ENCODE measurements at places on chromosomes 13 and 19.

GRCh38 chr19:2740314-2740656, 468 bp upstream of the SLC39A3 start:
- DNase-seq: no peak

DNA sequence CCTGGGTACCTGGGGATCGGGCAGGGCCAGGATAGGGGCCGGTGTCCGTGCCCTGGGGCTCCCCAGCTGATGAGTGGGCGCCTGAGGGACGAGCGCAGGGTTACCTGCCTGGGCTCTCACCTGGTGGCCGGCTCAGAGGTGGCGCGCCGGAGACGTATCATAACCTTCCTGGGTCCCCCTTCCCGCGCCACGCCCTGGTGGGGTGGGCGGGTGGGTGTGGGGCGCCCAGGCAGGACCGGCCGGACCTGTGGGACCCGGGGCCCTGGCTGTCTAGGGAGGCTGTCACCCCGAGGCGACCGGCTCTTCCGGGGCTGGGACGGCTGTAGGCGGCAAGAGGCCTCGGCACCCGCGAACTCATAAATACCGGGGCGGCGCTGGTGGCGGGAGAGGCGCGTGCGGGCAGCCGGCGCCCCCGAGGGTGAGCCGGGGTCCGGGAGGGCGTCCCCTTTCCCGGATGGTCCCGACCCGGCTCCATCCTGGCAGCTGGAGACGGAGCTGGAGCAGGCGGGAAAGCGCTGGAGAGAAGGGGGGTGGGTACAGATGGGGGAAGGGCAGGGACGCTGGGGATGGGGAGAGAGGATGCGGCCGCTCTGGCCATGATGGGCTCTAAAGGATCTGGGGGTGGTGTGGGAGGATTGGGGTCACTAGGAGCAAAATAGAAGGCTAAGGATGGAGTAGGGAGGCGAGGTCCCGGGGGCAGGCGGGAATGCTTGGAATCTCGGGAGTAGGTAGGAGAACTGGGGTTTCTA, at the start of gene ACP7:
Gene ACP7 (plus strand): TSS at position 386 of the 749 bp plus-strand sequence. CDS start 902 bp downstream, outside the sequence.
- no peak for DNase-seq

- no peak for DNase-seq
Observed at GRCh38 chr13:105139048-105139379, 1396.4 kb downstream of the EFNB2 start.

DNA sequence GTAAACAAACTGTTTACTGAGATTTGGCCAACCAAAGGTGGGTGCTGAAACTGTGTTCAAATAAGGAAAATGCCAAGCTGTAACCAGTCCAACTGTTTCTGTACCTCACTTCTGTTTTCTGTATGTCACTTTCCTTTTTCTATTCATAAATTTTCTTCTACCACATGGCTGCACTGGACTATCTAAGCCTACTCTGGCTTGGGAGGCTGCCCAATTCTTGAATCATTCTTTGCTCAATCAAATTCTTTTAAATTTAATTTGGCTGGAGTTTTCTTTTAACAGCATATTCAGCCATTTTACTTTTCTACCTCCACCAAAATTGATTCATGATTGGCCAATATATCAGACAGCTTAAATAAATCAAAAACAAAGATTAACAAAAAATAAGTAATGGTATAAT, 1575.5 kb upstream of the SPRY2 start:
- no peak for DNase-seq

- no peak for DNase-seq
Observed at GRCh38 chr13:25286308-25286968, 850 bp downstream of the MTMR6 start.

- DNase-seq: no peak
Observed at GRCh38 chr13:40026174-40026585, 370.7 kb downstream of the COG6 start.

DNA sequence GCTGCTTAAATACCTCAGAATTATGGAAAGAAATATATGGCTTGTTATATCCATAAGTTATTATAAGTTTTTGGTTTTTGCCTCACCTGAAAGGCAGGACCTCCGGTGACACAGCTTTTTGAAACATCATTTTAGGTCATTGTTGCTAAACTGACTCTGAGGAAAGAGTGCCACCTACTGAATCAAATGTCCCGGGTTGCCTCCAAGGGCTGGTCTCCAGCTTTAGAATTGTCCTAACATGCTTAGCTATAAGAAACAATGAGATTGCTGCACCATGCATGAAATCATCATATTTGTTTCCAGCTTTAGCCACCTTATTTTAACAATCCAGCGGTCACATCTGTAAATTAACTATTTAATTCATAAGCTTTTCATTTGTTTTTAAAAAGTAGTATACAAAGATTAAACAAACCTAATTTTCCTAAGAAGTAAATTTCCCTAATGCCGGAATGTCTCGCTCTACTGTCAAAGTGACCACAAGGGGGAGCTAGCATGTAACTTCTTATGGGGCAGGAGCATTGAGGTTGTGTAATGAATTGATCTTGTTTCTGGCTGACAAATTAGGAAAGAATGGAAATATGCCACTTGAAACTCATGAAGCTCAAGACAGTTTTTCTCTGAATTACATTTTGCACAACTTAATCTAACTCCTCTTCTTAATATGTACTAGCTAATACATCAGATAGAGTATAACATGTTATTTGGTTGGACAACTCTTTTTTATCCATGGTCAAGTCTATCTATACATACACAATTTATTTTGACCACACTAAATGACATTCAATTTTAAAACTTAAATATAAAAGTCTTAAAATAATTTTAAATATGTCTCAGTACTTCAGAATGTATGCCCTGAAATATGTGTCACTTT, 6.7 kb upstream of the PCDH17 start:
- no peak for DNase-seq

GRCh38 chr19:37513397-37513796, 6.7 kb downstream of the ZNF793 start:
- DNase-seq: no peak

DNA sequence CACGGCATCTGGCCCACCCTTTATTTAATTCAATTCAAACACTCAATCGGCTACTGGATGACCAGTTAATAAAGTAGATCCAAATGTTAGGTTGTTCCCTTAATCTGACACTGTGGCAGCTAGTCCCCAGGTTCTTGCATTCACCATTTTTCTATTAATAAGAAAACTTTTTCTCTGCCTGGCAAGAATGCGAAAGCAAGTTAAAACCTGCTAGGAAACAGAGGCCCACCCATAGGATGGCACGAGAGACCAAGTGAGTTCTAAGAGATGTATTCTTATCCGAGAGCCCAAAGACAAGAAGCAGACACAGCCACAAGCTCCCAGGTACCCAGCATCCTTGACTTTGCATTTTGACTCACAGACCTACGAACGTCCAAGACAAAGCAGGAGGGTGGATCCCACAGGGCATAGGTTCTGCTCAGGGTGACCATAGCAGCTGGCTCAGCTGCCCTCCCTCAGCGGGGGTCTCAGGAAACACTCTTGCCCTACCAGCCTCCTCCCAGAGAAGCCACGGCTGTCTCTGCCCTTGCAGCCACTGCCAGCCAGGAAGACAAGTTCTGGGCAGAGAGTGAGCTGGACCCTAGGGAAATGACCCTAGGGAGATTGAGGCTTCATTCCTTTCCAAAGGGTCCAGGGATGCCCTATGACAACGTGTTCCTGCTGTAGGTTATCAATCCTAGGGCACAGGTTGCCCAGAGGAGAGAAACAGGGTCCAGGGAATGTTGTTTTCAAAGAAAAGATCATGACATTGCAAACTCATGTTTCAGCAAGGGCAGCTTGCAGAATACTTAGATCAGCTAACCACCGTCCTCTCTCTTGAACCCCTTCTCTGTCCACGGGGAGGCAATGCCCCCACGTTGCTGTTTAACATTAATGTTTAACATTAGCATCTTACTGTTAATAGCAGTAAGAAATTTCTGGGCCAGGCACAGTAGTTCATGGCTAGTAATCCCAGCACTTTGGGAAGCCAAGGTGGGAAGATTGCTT, 147.2 kb upstream of the ZNF507 start:
- DNase-seq: no peak

- DNase-seq: no peak
Observed at GRCh38 chr13:41461527-41462139, 4.3 kb downstream of the RGCC start.

DNA sequence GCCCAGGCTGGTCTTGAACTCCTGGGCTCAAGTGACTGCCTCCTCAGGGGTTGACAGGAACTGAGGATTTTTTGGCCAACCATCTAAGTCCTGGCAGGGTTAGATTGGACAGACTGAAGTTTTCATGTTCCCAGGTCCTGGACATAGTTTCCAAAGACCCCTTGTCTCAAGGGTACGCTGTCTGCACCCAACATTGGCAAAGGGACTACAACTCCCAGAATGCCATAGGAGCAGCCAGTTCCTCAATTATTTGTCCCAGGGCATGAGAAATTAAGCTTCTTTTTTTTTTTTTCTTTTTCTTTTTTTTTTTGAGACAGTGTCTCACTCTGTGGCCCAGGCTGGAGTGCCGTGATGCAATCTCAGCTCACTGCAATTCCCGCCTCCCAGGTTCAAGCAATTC, 6.9 kb downstream of the GYS1 start:
- no peak for DNase-seq

DNA sequence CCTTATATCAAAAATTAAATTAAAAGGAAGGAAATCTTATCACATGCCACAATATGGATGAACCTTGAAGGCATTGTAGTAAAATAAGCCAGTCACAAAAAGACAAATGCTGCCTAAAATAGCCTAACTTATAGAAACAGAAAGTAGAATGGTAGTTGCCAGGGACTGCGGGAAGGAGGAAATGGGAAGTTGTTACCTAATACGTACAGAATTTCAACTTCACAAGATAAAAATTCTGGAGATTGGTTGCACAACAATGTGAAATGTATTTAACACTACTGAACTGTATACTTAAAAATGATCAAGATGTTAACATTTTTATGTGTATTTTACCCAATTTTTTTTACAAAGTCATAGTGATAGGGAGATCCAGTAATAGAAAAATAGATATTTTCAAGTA, 10.2 kb upstream of the N4BP2L2 start:
- DNase-seq: no peak

- DNase-seq: no peak
Observed at GRCh38 chr19:57643734-57644133, 10.8 kb downstream of the ZNF211 start.

DNA sequence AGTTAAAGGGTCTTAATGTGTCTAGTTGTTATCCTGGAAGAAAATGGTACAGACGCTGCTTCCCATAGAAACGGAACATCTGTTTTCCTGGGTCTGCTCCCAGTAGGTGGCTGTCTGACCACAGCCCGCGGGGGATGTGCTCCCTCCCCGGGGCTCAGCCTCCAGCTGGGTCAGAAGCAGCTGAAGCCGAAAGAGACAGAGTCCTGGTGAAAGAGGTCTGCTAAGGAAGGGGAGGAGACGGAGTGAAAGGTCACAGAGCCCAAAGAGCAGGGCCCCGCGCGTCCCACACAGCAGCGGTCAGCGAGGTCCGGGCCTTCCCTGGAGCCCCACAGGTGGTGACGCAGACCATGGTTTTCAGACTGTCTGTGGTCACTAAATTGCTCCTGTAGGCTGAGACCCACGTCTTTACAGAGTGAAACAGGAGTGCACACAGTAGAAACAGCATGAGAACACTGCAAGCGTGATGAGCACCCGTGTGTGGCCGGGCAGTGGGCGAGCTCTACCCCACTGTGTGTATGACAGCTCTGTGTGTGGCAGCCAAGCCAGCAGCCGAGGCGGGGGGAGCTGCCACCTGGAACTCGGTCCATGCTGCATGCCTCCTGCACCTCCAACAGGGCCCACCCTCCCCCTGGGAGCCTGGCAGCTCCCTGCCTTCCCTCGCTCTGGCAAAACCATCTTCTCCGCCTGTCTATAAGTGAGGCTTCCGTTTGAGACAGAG, 52.0 kb upstream of the C13orf46 start:
- no peak for DNase-seq

GRCh38 chr13:88196106-88196505, 524.9 kb downstream of the SLITRK5 start:
- DNase-seq: no peak

DNA sequence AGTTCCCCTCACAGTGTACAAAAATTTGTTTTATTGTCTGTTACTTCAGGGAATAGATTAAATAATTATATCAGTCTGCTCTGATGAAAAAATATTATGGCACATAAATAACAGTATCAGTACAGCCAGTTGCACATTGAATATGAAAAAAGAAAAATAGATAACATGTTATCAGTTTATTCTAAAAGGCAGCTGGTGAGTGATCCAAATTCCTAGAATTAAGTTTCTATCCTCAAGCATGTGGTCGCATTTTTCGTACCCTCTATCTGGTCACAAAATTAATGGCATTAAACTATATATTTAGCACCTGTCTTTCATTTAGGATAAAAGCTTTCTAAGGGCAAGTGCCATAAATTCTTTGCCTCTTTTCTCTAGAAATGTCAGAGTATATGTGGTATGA, 944.8 kb upstream of the PCDH9 start:
- no peak for DNase-seq

- DNase-seq: no peak
Observed at GRCh38 chr19:30785458-30786137, 413.4 kb downstream of the ZNF536 start.

GRCh38 chr13:26785838-26786630, 25.4 kb upstream of the GPR12 start:
- DNase-seq: no peak

DNA sequence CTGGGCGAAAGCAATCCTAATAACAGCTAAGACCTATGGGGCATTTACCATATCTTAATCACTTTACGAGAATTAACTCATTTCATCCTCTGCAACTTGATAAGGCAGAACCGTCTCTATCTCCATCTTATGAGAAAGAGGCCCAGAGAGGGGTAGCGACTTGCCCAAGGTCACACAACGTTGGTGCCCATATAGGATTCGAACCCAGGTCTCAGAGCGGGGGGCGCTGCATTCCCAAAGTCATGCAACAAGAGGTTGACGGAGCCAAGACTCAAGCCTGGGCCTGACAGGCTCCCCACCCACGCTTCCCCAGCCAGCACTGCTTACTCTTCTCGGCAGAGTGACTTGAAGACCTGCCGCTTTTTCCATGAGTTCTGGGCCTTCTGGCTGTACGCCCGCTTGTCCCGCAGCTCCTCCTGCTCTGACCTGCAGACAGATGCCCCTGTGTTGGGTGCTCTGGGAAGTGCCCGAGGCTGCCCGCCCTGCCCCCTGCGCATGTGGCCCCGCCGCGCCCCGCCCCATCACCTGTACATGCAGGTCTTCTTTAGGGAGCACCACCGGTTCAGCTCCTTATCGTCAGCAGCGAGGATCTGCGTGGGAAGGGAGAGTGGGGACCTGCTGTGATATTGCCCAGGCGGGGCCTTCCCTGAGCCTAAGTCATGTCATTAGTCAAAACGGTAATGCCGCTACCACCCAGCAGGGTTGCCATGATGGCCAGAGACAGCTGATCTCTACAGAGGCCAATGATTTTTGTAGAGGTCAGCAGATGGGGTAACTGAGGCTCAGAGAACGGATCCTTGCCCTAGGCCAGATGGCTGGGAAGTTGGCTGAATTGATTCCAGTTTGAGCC, 10.8 kb downstream of the KRI1 start:
- no peak for DNase-seq
